C1 segment of cervical spinal cord (tissue), 14 donors: ENCODE measurements at places on chromosomes 5 and 9.

GRCh38 chr5:125525356-125525755, 778.9 kb upstream of the ZNF608 start:
- no peak for DNase-seq

- DNase-seq, result no peak
Measured at GRCh38 chr5:159452480-159453167, 122.3 kb upstream of the IL12B start.

DNA sequence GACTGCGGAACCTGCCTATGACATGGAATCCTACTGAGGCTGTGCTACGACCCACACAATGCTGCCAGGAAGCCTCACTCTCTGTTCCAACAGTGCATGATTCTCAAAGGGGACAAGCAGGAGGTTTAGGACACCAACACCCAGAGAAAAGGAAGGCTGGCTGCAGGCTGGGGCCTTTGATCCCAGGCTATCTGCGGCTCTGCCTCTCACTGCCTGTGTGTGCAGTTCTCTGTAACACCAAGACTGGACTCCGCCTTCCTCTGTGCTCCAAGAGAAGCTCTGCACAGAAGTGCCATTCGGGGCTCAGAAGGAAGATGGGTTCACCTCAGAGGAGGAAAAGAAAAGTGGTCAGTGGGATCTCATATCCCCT, 20.5 kb downstream of the ANKH start:
- DNase-seq, result no peak

DNA sequence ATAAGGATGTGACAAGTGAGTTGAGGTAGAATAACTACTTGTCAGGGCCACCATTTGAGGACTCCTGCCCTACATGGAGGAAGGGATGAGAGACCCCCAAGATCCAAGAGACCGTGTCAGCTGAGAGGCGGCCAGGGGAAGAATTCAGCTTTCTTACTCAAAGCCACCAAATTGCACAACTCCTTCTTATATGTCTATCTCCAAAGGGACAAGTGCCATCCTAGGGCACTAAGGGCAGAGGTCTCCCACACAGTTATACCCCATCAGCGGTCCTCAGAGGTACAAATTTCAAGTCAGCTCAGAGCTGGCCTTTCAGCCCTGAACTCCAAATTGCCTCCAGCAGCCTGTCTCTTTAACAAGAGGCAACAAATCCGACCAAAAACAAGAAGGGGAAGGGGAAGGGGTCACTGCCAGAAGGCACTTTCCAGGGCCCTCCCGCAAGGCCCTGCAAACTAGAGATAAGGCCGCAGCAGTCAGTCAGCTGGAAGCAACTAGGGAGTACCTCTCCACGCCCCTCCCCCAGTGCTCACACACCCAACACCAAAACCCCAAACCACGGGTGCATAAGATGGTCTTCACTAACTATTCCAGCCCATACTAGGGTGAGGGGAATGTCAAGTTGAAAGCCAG, 6.1 kb upstream of the STOML2 start:
- DNase-seq, result no peak

DNA sequence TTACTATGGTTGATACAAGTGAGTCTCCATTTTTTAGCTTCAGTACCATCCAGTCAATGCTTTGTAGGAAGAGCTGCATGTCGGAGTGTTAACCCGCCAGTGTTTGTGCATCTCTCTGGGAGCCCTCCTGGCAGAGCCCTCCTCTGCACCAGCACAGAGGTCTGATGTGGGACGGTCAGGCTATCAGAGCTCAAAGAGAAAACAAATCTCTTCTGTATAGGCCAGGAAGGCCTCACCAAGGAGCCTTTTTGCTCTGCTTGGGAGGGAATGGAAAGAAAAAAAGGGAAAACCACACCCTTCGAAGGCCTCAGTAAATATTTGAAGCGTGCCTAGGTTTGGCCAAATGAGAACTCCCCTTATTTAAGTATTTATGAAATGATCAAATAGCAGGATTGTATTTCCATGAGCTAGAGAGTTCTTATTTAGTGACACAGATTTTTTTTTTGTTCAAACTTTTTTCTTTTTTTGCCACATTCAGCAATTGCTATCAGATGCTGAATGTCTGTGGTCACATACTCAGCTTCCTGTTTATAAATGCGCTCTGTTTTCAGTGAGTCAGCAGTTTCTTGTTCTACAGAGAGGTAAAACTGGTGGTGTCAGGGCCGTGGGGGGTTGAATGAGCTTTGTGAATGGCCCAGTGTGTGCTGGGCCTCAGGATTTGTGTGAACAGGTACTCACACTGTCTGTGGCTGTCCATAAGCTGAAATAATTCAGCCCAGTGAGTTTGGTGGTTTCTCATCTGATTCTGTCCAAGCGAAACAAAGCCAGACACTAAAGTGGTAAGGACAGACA, 226.6 kb downstream of the SNX18 start:
- DNase-seq, result peak; percentile 13

DNA sequence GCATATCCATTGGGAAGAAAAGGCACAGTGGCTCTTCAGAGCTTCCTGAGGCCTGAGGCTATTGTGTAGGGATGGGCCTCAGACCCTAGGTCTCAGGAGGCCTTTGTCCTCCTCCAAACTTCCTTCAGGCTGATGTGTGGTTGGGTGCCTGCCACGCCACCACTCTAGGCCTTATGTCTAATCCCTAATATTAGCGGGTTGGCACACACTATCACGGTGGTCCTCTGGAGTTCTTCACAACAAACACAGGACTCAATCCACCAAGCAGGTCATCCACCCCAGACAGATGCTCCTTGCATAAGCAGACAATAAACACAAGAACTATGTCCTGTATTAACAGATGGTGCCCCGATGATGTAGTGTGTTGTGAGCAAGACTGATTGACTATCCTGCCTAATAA, 31.0 kb upstream of the FSTL4 start:
- DNase-seq, result no peak

GRCh38 chr5:128896675-128897074, 68.6 kb upstream of the SLC27A6 start:
- no peak for DNase-seq

- no peak for DNase-seq
Measured at GRCh38 chr9:6413365-6414246, 607 bp downstream of the UHRF2 start.

GRCh38 chr5:135192351-135192750, 158.3 kb upstream of the PITX1 start:
- DNase-seq, result no peak

DNA sequence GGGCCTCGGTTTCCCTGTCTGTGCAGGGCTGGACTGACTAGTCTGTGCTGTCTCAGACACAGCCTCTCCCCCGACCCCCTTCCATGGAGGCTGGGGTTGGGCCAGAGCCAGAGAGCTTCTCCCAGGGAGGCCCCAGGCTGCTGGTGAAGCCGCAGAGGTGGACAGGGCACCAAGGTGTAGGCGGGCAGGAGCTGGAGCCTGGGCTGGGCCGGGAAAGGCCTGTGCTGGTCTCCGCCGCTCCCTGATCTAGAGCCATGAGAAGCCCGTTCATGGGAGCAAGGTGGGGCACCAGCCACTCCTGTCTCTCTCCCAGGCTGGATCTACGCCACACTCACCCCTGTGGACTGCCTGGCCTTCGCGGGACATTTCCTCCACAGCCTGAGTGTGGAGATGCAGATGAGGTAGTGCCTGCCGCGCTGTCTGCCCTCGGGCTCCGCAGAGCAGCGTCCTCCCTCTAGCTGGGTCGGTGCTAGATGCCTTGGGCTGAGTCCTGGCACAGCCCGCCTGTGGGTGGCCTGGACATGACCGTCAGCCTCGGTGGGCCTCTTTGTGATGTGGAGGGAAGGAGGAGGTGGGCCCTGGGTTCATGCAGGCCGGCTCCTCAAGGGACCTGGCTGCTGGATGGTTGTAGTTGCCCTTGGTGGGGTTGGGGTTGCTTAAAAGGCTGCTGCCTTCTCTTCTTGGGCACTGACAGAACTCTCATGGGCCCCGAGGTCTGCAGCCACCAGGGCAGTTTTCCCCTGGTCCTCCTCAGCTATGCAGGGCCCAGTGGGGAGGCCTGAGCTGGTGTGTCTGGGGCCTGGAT, 79.4 kb downstream of the PHF2 start:
- DNase-seq, result no peak

GRCh38 chr5:50958852-50959457, 292.5 kb downstream of the PARP8 start:
- DNase-seq, result no peak

- no peak for DNase-seq
Measured at GRCh38 chr5:62685221-62685620, 106.6 kb downstream of the LRRC70 start.

GRCh38 chr5:161899590-161899989, 51.7 kb downstream of the GABRA1 start:
- DNase-seq, result no peak

- no peak for DNase-seq
Measured at GRCh38 chr5:59768152-59769040, 125.1 kb downstream of the PDE4D start.

- DNase-seq, result no peak
Measured at GRCh38 chr9:119375892-119376291, 6.7 kb upstream of the BRINP1 start.

DNA sequence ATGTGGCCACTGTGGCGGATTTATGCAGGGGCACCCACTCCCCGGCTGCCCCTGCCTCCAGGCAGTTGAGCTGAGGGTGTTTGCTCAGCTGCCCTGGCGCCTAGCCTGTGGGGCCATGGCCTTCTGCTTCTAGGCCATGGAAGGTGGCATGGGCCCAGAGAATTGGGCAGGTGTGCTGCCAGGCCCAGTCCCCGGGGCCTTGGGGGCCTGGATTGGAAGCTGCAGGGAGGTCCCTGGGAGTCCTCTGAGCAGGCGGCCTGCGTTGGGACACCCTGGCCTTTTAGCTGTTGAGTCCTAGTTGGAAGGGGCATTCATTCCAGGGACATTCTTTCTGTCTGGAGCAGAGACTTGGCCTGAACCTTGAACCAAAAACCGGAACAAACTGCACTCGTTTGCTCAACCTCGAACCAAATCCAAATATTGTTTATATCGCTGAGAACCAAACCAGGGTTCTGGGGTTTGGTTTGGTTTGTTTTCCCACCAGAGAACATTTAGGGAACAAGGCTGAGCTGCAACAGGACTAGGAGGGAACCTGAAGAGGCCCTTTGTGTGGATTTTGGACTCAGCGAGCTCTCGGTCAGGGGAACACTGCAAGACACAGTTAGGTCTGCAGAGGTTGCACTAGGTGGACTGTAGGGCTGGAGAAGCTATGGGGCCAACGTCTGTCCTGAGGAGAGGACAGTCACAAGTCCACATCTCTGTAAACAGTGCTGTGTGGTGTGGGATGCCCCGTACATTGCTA, 116.8 kb downstream of the BOD1 start:
- DNase-seq, result no peak

DNA sequence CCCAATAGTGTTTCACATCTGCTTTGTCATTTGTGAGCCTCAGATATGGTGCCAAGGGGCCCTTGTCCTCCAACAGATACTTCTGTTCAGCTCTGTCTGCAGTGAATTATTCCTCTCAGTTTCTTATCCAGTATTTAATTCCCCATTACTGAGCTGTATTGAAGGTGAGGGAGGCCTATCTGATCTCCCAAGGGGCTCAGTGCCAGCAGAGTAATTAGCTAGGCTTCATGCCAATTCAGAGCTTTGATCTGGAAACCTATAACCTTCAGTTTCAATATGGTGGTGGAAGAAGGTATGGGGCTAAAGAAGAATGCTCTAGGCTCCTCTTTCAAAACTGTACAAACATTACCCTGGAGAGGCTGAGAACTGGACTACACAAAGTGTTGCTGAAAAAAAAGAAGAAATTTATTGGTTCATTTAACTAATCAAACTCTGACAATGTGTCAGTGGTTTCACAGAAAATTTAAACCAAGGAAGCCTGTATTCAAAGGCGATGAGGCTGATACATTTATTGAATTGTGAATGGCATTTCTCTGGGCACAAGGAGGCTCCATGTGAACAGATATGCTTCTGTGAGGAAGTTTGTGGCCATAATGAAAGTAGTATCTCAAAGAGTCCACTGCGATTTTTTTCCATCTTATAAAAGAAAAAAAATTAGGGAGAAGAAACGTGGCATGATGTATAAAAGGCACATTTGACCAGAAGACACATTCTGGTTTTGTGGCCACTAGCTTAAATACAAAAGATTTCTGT, 397.8 kb downstream of the TLE4 start:
- DNase-seq, result no peak

GRCh38 chr5:141846031-141846430, 32.2 kb downstream of the PCDH1 start:
- DNase-seq, result peak; percentile 21

GRCh38 chr5:180801596-180802324, 846 bp downstream of the MGAT1 start:
- DNase-seq, result no peak

DNA sequence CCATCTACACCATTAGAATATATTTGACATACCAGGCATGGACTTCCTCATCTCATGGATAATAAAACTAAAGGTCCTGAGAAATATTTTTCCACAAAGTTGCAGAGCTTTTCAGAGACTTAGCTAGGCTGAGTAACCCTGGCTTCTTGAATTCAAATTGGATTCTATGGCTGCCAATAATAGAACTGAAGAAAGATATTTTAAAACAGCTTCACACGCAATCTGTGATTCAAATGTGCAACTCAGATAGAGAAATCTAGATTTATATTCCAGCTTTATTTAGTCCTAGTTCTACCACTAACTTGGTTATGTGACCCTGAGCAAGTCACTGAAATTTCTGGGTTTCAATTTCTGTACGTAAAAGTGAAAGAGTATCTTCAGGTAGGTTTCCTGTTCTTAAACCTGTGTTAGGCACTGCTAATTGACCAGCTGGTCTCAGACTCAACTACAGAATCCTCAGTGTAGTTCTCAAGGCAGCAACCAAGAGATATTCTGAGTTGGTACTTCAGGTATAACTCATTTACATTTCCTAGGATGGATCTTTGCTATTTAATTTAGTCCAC, 235.3 kb downstream of the GABRB2 start:
- DNase-seq, result no peak

DNA sequence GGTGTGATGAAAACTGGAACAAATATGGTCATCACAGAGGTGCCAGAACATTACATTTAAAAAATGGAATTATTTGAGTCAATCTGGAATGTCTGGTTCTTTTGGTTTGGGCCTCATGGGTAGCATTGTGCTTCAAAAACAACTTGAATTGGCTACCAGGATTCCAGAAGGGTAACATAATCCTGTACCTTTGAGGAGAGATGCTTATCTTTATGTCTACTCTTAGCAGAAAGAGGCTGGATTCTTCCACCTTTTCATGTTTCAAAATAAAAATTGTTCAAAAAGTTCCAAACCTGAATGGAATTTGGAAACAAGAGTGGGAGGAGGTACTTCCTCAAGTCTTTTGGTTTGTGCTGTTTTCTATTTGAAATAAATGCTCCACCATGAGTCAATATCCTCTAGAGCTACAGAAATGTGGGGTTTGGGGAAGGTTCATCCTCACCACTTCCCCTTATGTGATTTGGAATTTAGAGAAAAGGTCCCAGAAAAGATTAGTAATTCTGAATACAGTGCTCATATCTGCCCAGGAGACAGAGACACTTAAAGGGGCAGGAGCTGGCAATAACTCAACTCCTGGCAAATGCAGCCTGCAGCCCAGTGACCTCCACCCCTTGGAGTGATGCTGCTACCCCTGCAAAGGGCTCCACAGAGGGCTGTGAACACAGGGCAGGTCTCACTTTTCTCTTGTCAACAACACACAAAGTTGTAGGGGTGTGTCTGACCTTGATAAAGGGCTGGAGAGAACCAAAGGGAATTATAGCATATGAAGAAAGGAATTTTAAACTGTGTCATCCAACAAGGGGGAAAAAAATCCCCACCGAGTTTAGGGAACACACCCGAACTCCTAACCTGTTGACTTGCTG, 272.8 kb downstream of the CWC27 start:
- DNase-seq, result no peak

GRCh38 chr5:181221792-181222629, 1.1 kb upstream of the TRIM41 start:
- no peak for DNase-seq
